ENCODE measurements at places on chromosomes 3 and 15. TPM values are rescaled to one million over a fixed set of nuclear protein-coding genes. Genes with fewer than 3 reads are reported as not detected.
A peak's percentile ranks its signal among the peaks of the same experiment; 100 is the strongest.

DNA sequence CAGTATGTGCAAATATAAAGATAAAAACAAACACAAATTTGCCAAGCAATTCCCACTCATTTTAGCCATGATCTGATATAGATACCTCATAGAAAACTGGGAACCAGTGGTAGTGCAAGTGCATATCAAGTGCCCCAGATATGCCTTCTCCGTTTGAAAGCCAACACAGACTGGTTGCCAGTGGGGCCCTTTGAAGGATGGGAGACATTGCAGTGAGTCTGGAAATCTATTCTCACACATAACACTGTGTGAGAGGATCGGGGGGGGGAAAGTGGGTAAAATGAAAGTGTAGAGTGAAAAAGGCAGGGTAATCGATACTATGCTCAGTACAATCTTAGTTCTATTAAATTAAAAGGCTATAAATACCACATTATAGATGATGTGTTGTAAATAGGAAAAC is 83.0 kb downstream of the CBLB start:
- DNase-seq, result no peak

GRCh38 chr15:92682741-92683510 is 27.4 kb upstream of the FAM174B start:
- DNase-seq, result no peak

GRCh38 chr3:88044411-88044810 is 14.4 kb downstream of the CGGBP1 start:
- DNase-seq, result no peak

BCHE gene
- total RNA-seq, result not detected

ROBO2 gene
- not detected for total RNA-seq

P3H2 gene
- total RNA-seq, result not detected

CACNA2D3 gene
- total RNA-seq, result not detected

DNA sequence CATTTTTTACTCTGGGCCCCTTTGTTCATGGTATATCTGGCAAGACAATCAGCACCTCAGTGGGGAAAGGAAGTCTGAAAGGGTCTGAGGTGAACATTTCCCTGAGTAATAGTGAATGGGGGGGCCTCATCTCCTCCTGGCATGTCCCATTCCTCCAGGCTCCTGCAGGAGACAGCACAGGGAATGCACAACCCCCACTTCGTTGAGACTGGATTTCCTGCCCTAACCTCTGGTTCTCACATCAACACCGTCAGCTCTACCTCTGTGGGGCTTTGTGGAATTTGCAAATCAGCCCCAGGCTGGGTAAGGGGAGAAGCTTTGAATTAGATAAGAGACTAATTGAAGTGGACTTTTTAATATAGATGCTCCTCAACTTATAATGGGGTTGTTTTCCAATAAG is 168.3 kb upstream of the TRIM42 start:
- DNase-seq, result no peak

ZDHHC23 gene
- total RNA-seq, result 5.4 TPM

DNA sequence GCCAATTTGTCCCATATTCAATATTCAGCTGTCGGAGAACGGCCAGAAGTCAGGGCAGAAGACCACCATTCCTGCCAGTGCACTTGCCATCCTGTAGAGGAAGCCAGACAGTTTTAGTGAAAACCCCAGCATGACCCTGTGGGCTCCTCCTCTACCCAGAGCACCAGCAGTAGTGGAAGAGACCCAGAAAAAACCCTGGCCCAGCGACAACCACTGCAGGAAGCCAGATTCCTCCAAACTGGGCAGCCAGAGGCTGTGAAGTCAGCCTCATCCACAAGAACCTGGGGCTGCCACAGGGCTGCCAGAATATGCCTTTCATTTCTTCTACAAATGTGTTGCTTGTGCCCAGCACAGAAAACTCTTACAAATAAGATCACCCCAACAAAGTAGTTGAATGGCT is 67.3 kb downstream of the HMCES start:
- DNase-seq, result no peak

SKOR1 gene
- 0.12 TPM for total RNA-seq

DNA sequence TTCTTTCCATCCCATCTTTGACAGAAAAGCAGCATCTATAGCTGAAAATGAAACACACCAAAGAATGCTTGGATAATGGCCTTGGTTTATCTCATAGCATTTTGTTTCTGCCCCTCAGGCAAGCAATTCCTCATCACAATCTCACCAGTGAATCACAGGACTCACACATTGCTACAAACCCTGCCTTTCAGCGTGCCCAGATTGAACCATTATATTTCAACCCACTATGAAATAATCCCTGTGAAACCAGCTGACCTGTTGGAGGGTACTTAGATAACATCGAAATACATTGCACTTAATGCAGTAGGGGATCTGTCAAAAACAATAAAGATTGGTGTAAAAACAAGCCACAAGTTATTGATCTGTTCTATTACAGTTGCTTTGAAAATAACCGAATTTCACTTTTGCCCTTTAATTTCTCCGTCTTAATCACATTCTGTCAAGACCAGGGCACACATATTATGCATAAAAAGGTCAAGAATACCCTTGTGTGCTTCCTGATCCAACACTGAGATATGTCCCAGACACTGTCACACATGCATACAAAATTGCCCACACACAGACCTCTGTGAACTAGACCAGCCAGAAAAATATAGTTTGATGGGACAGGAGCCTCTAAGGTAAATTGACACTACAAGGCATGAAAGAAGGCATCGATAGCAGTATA is 839.8 kb downstream of the NTRK3 start:
- no peak for DNase-seq

CNTN3 gene
- not detected for total RNA-seq

- peak; percentile 49 for DNase-seq
Observed at GRCh38 chr3:188309437-188310269, 155.7 kb downstream of the LPP start.

DNA sequence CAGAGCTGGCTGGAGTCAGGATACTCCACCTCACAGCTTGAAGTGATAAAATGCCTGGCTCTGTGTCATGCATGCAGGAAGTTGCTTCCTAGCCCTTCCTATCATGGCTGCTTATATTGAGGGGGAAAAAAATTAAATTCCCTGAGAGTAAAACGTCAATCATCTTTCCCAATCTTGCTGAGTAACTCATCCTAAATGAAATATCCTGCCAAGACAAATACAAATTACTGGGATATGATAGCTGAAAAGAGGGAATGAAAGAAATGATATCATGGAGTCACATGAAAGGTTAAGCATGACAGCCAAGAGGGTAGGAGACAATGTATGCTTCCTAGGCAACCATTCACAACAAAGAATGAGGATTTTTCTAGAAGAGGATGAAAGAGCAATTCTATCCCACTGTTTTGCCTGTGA is 110.6 kb downstream of the ABI3BP start:
- no peak for DNase-seq

- DNase-seq, result no peak
Observed at GRCh38 chr15:40915679-40916078, 13.5 kb upstream of the DLL4 start.

GOLGA8M gene
- 0.46 TPM for total RNA-seq

DNA sequence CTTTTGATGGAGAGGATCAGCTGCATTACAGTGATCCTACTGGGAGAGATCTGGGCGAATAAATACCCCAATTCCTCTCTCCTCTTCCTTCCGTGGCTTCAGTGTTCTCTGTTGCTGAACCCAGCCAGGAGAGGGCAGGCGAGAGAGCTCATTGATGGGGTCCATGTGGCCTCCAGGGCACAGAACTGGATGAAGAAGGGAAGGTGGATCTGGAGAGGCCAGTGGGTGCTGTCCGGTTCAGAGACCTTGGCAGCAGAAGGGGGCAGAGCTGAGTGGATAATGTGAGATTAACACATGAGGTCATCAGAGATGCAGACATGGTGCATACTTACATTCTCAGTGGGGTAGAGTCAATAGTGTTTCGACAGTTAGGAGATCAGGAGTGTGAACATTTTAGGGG is 193.6 kb downstream of the CLSTN2 start:
- peak; percentile 14 for DNase-seq

- DNase-seq, result no peak
Observed at GRCh38 chr3:123728014-123728413, 143.2 kb upstream of the HACD2 start.

- no peak for DNase-seq
Observed at GRCh38 chr3:184677344-184678316, 34.2 kb downstream of the MAGEF1 start.

DNA sequence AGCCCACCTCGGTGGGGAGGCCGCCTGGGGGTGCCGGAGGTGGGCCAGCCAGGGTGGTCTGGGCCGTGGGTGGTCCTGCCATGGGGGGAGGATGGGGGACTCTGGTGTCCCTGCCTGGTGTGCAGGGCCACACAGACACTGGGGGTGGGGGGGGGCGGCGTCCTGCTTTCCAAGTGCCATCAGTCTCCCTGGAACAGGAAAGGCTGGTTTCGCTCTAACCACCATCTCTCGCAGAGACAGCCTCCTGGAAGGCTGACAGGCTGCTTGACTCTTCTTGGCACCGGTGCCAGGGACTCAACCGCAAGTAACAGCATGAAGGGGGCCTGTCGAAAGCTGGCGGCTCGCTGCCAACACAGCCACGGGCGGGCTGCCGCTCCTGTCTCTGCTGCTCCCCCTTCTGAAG is 40.3 kb downstream of the RGMA start:
- DNase-seq, result no peak

GRCh38 chr15:83930392-83931212 is 276.7 kb downstream of the ADAMTSL3 start:
- DNase-seq, result no peak

SLC22A14 gene
- not detected for total RNA-seq

DNA sequence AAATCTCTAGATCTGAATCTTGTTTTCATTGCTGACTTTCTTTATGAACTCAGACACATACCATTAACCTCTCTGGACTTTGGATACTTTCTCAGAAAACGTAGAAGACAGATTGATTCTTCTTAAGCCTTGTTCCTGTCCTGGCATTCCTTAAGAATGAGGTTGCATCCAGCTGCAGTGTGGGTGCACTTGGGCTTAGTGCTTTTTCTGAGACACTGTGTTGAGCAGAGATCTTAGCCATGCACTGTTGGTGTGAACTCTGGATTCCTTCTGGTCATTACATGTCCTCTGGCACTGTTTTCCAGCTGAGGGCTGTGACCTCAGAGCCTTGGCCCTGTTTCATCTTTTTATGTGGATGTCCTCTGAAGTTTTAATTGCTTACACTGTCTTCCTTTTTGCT is 428.3 kb downstream of the CNTN4 start:
- DNase-seq, result no peak

CELF6 gene
- 0.19 TPM for total RNA-seq

DNA sequence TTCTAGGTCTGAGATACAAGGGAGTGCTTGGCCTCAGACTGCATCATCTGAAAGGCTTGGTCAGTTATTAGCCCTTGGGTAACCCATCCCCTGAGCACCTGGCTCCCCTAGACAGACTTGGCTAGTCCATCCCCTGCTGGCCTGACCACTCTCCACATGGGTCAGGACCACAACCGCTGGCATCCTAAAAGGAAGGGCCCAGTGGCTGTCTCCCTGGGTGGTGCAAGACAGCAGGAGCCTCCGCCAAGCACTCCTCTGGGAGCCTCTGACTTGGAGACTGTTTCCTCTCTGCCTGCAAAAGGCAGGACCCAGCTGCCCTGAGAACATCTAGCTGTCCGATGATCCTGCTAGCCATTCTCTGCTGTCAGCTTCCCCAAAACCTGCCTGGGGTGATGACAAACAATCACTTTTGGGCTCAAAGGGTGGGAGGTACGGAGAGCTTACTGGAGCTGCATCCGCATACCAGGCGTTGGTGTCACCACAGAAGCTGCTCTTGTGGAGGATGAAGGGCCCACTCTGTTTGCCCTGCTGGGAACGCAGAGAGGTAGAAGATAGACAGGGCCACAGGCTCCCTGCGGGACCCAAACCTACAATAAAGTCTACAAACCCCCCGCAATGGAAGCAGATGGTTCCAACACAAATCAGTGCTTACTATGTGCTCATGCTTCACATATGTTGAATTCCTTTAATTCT is 108.0 kb upstream of the PRR20G start:
- DNase-seq, result no peak
